Tongue (tissue), 3 donors: ENCODE measurements at places on chromosomes 7 and 10.

DNA sequence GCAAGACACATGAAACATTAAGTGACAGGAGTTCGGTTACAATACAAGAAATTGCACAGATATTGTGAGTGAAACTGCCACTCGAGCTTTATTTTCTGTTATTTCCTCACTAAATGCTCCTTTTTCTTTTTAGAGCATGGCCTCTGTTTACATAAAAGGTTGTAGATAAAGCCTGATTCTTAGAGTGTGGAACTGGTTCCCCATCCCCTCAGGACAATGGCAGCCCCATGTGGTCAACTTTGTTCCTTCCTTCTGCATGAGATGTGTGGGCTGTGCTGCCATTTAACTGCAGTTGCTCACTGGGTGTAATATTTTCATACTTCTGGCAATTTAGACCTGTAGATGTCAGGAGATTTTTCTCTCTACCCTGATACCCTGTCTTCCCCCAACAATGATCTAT lies 70.2 kb downstream of the LRGUK start:
- DNase-seq, result no peak

DNA sequence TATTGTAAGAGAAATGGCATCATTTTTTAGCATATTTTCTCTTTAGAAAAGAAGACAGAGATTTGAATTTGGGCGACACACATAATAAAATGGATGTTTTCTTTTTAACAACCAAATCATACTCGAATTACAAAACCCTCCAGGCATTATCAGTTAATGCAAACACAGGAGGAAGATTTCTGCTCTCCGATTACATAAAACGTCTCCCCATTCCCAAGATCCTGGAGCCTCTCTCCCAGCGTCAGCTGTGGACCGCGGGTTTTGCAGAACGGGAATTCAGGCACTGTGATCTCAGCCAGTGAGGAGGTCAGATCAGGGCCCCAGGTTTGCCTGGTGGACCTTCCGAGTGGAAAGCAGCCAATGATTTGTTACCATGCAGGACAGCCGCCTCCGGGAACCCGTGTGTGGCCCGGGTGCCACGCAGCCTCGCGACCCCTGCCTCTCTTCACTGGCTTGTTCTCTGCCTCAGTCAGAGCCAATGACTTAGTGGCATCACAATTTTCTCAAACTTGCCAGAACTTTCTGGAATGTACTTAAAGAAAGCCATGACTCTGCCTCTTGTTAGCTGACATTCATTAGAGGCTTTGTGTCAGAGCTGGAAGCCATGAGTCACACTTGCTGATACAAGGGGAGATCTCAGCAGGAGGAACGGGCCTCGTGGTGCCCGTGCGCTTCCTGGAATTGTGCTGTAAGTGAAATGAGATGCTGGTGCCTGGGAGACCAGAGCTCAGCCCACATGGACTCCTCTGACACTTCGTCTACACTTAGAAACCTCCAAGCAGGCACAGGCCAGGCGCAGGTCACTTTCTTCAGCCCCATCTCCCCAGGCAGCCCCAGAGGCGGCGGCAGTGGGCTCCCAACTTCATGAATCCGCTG lies 246.1 kb downstream of the KLF6 start:
- DNase-seq, result peak; percentile 50

GRCh38 chr10:43595739-43596298 lies 10.4 kb upstream of the ZNF485 start:
- no peak for DNase-seq

DNA sequence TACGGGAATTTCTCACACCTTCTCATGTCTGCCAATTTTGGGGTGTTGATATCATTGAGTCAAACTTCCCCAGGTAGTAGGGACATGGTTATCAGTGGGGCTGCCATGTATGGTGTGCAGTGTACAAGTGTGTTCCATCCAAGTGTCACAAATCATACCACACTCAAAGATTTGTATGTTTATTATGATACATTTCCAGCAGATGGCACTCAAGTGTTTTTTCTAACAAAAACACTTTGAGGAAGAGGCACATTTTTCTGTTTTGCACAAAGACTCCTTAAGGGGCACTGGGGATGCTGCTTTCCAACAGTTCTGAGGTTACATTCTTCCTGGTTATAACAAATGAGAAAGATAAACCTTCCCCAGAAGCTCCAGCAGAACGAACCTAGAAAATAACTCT lies 414.5 kb downstream of the REEP3 start:
- no peak for DNase-seq

- DNase-seq, result no peak
These were observed 85.6 kb downstream of the PRKG1 start for GRCh38 chr10:51159841-51160240.

DNA sequence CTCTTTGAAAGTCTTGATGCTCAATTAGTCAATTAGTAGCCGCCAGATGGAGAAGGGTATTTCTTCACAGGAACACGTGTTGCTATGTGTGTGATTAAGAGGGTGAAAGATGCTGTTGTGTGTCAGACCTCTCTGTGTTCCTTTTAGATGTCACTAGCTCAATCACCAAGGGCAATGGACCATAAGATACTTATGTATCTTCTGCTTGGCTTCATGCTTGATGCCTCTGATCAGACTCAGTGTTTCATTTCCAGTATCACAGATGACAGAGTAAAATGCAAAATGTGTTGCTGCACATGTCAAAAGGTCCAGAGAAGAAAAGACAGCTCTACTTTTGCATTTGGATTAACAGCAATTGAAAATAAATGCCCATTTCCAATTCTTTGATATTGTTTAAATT lies 865.9 kb downstream of the CNTNAP2 start:
- no peak for DNase-seq

DNA sequence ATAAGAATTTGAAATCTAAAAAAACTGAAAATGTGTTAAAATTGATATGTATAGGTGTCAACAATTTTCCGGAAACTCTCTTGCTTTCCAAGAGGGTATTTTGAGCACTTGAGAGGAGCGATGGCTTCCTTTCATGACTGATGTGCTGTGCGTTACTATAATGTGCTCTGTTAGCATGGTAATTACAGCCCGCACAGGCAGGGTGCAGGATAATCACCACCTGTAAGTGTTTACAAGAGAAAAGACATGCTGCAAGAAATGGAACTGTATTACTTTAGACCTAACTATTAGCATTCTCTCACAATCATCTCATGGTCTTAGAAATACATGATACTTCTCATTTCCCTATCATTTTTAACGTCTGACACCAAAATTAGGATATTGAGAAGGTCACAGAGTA lies 92.4 kb upstream of the ADARB2 start:
- no peak for DNase-seq

GRCh38 chr7:107027208-107027607 lies 17.3 kb upstream of the PRKAR2B start:
- DNase-seq, result no peak

- DNase-seq, result peak; percentile 82
These were observed 4.4 kb upstream of the ARID5B start for GRCh38 chr10:61896854-61897661.

- no peak for DNase-seq
These were observed 230.9 kb downstream of the DOCK4 start for GRCh38 chr7:111975346-111975745.

- no peak for DNase-seq
These were observed 443.2 kb downstream of the RPS24 start for GRCh38 chr10:78476844-78477243.

DNA sequence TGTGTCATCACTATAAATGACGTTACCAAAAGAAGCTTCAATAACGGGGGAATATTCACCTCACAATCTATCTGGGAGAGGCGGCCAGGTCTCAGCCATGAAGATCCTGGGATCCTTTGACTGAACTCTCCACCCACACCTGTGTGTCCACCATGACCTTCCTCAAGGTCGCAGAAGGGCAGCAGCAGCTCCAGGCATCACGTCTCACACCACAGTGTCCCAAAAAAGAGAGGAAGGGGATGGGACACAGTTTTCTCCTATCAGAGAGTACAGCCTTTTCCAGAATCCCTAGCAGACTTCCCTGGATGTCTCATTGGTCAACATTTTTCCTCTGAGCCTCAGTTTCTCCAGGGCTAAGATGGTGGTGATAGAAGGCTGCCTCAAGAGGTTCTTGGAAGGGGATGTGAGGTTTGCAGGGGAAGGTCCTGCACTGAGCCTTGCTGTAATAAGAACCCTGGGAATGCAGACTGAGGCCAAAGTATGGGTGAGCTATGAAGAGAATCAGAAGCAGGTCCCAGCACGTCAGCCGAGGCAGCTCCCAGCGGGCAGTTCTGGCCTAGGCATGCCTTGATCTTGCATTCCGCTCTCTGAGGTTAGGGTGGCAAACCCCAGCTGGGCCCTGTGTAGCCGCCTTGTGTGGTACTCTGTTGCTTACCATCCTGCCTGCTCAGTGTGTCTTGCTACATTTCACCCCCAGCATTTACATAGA lies 63.8 kb downstream of the COL26A1 start:
- no peak for DNase-seq

- DNase-seq, result no peak
These were observed 55.6 kb upstream of the KMT2E start for GRCh38 chr7:104958371-104958865.

DNA sequence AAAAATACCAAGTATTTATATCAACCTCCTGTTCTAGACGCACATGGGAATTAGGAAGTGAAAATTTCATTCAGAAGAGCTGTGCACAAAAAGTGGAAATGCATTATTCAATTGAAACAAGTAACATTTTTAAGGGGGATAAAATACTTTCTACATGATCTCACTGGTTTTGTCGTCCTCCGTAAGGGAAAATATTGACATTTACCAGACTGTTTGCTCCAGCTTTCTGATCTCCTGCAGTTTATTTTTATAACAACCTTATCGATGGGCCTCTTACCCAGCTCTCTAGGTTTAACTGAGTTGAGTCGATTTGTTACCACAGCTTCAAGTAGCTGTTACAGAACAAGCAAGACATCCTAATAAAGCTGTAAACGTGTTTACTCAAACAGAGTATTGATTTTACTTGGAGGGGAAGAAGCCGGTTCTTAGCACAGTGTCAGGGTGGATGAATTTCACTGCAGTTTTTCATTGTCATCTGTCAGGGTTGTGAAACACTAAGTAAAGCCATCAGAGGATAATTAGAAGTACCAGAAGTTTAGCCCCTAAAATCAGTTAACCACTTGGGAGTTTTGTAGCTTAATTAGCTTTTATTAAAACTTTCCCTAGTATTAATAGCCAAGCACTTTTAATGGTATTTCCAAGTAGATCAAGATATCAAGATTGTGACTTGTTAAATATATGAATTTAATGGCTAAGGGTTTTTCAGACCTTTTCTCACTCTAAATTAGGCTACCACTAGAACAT lies 142.6 kb upstream of the KAT6B start:
- DNase-seq, result peak; percentile 14

DNA sequence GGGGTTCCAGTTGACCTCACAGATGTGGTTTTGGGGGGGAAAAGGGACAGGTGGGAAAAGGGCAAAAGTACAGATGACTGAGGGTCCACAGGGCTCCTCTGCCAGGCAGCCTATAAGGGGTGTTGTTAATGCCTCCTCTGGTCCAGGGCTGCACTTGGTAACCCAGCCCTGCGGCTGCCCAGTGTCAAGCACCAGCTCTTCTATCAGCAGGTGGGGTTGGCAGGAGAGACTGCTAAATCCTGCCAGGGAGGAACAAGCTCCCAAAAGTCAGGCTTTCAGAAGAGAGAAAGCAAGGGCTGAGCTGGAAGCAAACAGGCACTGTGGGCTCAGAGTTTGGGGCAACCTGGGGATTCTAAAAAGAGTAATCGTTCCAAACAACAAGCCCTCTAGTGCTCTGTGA lies 39.1 kb downstream of the LRRC20 start:
- DNase-seq, result no peak

- DNase-seq, result peak; percentile 54
These were observed 74.2 kb downstream of the FAM107B start for GRCh38 chr10:14700546-14700945.

DNA sequence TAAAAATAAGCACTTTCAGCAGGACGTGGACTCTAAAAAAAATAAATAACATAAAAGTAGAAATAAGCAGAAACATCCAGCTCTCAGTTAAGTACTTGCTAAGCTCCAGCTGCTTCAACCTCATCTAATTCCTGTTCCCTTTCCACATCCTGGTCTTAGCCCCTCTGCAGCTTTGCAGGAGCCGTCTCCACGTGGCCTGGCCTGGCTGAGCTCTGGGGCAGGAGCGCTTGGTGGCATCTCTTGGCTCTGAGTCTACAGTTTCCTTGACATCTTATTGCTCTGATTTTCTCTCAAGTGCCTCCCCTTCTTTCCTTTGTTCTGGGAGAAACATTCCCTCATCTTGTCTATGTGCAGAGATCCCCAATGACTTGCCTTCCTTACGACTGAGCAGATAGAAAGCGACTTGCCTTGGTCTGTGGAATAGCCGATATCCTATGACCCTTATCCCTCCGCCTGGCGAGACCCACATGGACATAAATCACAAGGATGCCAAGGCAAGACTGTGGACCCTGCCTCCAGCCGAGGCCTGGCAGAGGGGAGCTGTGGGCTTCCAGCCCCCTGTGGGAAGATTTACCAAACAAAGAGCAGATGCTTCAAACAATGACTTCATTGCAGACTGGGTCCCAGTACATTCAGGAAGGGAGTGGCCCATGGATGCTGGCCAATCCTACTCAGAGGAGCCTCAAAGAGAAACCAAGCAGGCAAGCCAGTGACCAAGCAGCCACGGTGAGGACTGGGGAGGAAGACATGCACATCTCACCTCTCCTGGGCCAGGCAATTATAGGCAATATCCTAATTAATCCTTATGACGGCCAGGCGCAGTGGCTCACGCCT lies 61.9 kb downstream of the SPOCK2 start:
- DNase-seq, result peak; percentile 31

DNA sequence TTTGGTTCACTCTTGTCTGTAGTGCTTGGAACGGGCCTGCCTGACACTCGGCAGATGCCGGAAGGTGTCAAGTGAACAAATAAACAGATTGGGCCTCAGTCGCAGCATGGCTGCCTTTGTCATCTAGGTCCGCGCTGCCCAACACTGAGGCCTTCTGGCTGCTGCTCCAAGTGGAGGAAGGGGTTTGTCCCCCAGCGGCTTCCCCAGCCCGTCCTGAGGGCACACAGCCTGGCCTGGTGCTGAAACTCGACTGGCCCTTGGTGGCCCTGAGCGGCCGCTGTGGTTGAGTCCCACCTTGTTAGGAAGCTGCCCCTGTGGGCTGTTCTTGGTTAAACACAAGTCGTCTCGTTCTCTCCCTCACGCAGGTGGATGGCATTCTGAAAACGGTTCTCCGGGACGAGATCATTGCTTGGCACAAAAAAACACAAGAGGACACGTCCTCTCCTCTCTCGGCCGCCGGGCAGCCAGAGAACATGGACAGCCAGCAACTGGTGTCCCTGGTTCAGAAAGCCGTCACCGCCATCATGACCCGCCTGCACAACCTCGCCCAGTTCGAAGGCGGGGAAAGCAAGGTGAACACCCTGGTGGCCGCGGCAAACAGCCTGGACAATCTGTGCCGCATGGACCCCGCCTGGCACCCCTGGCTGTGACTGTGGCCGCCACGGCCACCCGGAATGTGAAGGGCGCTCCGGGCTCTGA lies 132.1 kb downstream of the SMURF1 start:
- no peak for DNase-seq

GRCh38 chr10:94349327-94349726 lies 13.4 kb downstream of the NOC3L start:
- DNase-seq, result no peak

- DNase-seq, result no peak
These were observed 2.8 kb downstream of the ZNF22 start for GRCh38 chr10:45003432-45004000.
